Activated naive CD8-positive, alpha-beta T cell treated with anti-CD3 and anti-CD28 coated beads, Interleukin-2, amount 50 U/mL, for 16 hours (primary cell): ENCODE measurements at places on chromosomes 6 and 20.

- DNase-seq: no peak
Observed at GRCh38 chr6:17289630-17290061, 8.5 kb downstream of the RBM24 start.

DNA sequence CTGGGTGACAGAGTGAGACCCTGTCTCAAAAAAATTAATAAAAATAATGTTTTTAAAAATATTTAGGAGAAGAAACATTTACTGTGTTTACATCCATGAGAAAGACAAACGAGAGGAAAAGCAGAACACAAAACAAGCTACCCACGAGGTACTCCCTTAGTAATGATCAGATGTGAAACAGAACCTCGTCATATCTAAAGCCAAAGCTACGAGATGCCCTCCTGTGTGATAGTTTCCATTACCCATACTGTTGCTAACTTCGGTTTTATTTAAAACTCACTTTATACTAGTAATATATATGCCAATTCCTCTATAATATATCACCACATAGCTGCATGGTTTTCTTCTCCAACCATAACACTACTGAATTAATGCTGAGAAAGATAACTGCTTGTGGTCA, 21.1 kb downstream of the SUMO4 start:
- no peak for DNase-seq

DNA sequence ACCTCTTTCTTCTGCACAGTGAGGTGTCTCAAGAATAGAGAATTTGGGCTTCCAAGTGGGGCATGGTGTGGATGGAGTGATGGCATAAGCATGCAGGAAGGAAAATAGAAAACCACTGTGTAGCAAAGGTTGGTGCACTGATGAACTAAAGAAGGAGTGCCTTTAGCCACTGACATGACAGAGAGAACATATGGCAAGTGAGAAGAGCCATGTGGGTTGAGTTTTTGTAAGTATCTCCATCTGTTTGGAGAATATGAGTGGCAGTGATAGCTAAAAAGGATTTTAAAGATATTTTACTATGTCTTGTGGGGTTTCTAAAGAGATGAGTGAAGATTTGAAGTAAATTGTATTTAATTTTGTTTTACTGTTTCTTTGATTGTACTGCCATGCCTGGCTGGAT, 160.5 kb upstream of the GRIK2 start:
- no peak for DNase-seq

DNA sequence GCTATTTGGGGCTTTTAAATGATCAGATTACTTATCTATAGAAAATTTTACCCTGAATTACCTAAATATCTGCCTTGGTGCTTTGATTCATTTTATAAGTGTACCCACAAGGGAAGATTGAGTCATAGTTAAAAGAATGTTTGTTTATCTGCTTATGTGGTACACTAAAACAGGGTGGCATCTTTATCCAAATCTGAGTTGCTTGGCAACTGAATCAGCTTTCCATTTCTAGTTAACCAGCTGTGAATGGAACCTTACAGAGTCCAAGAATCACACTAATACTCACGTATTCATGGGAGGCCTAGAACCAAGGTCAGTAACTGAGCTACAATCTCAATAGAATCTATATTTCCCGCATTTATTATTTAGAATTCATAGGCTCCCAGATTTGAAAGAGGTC, 44.0 kb upstream of the CAP2 start:
- no peak for DNase-seq

DNA sequence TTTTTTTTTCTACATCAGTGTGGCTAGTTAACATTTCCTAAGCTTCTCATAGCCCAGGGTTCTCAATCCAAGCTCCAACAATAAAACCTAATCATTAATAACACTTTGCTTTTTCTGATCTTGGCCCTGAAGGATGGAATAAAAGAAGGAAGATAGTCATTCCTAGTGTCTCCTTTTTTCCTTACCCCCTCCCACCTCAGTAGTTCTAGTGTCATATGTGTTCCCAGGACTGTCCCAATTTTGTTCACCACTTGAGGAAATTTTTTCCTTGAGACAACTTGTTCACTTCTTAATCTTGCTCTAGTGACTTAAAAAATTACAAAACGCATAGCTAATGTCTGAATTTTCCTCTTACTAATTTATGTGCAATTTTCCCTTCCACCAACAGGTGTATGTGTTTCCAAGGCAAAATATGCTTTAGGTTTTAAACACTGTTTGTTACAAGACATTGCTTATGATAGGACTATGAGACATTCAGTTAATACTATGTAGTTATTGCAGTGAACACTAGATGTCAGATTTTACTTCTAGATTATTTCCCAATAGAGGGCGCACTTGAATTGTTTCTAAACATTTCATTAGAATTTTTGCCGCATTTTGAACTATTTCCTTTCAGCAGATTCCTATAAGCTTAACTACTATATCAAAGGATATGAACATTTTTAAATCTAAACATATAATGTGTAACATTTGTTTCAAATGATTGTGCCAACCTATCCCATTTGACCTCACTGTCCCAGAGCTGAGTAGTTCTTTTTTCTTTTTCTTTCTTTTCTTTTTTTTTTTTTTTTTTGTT, 18.5 kb upstream of the C6orf141 start:
- no peak for DNase-seq

GRCh38 chr6:70130865-70131264, 172.0 kb downstream of the COL9A1 start:
- DNase-seq: no peak

DNA sequence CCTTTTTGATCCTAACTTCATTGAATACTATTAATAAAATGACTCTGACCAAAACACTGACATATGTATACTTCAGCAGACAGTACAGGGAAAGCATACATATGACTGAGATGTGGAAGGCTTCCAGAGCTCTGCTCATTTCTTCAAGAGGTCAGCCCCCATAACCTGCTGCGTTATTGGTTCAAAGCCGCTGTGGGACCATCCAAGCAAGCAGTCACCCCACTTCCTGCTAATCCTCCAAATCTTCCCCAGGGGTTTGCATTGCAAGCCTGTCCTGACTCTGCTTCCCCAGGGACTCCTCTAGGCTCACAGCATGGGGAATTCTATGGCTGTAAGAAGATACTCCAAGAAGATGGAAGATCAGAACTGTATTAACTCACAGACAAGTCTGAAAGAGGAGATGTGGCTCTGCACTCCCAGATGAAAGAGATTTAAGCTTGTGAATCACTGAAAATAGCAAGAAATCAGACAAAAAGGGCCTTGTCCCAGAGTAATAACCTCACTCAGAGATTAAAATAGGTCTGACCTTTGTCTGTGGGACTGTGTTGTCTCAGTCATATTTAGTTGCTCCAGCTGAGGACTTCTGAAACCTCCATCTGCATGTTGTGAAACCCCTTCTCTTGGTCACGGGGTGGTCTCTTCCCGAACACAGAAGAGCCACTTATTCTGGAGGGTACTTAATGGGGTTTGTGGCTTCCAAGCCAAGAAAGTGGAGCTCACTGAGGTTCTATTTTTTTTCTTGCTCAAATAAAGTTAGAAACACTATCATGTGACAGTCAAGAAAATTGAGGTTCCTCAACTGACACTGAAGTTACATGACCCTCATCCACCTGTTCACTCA, 101.5 kb upstream of the MARCKS start:
- DNase-seq: no peak

GRCh38 chr6:56852260-56853010, 102.5 kb upstream of the BEND6 start:
- DNase-seq: no peak

DNA sequence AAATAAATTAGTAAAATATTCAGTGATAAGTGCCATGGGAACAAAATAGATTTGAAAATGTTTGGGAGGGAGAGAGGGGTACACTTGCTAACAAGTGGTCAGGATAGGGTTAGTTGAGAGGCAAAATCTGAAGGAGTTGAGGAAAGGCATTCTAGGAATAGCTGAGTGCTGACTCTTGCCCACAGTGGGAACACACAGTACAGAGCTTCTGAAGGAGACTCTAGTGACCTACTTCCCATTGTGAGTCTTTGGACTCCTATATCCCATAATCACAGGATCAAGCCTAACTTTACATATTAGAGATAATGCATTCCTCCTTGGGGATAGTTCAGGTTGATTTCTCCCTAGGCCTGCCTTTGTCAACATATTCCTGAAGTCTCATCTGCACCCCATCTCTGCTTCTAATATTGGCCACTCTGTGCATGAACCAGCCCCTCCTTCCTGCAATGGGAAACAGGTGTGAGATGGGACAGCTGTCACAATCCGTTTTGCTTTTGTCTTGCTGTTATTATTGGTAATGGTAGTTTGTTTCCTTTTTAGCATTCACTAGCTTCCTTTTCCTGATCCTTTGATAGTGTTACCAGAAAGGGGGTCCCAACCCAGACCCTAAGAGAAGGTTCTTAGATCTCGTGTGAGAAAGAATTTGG, 2.6 kb upstream of the TRIM38 start:
- no peak for DNase-seq

- no peak for DNase-seq
Observed at GRCh38 chr20:5357946-5358345, 41.2 kb upstream of the PROKR2 start.

DNA sequence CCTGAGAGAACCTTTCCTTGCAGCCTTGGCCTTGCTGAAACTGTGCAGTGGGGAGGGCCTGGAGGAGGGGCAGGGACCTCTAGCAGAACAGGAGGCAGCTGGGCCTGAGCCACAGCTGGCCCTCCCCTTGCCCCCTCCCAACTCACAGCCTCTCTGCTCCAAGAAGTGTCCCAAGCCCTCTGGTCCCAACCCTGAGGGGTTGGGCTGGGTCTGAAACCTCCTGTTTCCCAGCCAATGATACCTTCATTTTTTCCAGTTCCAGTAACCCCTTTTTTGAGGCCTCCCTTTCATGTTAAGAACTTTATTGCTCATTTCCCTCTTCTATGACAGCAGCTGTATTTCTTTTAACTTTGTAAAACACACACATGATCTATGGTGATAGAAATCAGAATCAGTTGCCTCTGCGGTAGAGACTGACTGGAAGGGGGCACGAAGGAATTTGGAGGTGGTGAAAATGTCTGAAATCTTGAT, 17.9 kb upstream of the ARMC12 start:
- no peak for DNase-seq
